ENCODE measurements at places on chromosomes 3 and 15.

- no peak for DNase-seq
Measured at GRCh38 chr15:78088773-78089080, 3.6 kb upstream of the SH2D7 start.

DNA sequence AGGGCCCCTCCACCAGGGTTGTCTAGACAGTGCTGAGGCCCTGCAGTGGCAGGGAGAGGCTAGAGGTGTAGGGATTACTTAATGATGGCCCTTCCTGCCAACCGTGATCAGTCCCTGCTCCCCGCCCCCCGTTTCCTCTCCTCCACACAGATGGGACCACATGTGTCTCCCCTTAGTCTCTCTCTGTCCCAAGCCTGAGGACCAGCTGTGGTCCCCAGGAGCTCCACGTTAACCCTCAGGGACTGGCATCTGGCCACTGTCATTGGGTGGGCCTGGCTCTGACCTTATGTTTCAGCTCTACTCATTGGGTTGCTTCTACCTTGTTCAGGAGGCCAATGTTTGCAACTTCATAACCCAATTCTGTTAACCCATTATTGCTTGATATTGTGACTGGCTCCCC, 6.0 kb upstream of the ALPK3 start:
- DNase-seq = no peak

- no peak for DNase-seq
Measured at GRCh38 chr3:127002195-127003174, 19.6 kb downstream of the PLXNA1 start.

GRCh38 chr15:100942656-100943425, 23.7 kb downstream of the LRRK1 start:
- DNase-seq = no peak

GRCh38 chr3:127053450-127053849, 70.5 kb downstream of the PLXNA1 start:
- no peak for DNase-seq

DNA sequence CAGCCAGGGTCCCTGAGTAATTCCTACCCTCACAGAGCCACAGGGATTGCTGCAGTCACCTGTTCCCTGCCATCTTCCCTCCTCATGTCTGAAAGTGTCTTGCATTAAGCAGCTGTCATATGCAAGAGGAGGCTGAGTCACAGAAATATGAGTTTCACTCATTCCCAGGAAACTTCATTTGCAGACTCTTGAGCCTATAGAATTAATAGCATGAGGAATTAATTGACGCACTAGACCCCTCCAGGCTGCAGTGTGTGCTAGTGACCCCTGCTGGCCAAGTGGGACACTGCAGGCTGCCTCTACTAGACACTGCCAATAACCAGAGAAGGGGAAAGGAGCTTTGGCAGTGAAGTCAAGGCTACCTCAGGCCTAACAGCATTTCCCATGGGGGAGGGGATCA, 50.6 kb upstream of the SLC6A1 start:
- peak; percentile 26 for DNase-seq

GRCh38 chr15:74788683-74789151, 6.8 kb downstream of the CSK start:
- peak; percentile 76 for DNase-seq

GRCh38 chr15:99359769-99360168, 108.5 kb downstream of the LRRC28 start:
- DNase-seq = no peak

DNA sequence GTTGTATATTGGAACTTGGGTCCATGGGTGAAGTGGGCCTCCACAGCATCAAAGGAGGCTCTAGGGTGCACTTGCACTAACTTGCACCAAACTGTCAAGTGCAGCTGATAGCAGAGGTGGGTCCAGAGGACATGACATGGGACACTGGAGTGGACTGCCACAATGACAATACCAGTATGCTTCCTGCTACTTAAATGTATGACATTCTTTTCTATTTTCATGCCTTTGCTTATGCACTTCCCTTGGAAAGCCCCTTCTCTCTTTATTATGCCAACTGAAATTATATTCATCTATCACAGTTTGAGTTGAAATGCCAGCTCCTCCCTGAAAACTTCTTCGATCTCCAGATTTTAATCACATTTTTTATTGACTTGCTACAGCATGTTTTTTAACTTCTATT, 101.8 kb downstream of the CFAP20DC start:
- DNase-seq = no peak

DNA sequence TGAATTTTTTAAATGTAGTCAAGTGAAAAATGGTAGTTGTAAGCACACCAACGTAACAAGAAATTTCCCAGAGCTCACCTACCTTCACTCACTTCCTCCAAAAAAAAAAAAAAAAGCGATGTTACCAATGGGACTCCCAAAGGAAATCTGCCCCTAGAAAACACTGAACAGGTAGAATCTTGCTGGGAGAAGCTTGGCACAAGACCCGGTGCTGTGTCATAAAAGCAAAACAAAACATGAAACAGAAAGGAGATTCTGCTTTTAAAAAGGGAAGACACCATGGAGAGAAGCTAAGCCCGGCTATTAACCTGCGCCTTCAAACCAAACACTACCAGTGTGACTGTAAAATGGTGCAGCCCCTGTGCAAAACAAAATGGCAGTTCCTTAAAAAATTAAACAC, 40.5 kb downstream of the PGPEP1L start:
- no peak for DNase-seq

- no peak for DNase-seq
Measured at GRCh38 chr3:167318996-167319615, 61.0 kb downstream of the ZBBX start.

GRCh38 chr15:41621200-41622193, 38.7 kb upstream of the MGA start:
- peak; percentile 66 for DNase-seq

DNA sequence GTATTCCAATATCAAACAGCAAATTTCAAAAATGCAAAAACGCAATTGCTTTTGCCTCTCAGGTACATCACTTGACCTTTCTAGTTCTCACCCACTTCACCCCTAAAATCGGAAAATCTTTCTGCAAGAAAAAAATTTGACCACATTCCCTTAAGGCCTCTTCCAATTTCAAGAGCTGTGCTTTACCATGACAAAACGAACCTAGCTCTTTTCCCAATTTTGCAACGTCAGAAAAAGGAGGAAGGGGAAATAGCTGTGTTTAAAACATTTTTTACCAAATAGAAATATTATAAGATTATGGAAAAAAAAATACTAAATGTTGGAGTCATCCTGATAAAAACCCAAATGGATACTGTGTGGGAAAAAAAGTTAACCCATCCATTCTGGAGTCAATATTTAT, 1.1 kb upstream of the NR2C2 start:
- no peak for DNase-seq
